ENCODE measurements at places on chromosomes 6 and 20.

DNA sequence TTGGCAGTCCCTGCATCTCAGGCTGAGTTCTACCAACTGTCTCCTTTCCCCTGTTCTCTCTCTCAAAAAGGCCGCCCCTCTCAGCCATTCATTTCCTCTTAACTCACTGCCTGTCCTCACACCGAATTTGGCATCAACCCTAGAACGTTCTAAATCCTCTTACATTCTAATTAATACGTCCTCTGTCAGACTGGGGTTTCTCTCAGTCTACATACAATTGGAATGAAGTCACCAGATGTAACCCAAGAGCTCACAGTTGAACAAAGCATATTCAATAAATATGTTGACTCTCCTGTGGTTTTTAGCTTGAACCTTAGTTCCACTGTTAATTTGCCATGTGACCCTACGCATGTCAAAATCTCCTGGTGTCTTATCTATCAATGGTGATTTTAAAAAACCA is 269.6 kb downstream of the CLIC5 start:
- DNase-seq = no peak

- no peak for DNase-seq
These were observed 100.6 kb downstream of the KCNB1 start for GRCh38 chr20:49381558-49382493.

DNA sequence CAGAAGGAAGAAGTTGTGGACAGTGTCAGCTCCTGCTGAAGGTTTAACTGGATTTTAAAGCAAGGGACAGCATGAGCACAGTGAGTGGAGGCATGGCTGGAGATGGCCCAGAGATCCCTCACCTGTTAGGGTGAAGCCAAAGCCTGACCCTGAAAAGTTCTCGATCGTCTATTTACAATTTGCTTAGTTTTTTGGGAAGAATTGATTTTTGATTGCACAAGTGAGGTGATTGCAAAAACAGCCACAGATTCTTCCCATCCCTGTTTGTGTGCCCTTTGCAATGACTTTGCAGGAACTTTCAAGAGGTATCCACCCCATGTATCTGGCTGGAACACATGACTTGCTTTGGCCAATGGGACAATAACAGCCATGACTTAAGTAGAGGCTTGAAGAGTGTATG is 170.1 kb downstream of the TFAP2C start:
- DNase-seq = no peak

DNA sequence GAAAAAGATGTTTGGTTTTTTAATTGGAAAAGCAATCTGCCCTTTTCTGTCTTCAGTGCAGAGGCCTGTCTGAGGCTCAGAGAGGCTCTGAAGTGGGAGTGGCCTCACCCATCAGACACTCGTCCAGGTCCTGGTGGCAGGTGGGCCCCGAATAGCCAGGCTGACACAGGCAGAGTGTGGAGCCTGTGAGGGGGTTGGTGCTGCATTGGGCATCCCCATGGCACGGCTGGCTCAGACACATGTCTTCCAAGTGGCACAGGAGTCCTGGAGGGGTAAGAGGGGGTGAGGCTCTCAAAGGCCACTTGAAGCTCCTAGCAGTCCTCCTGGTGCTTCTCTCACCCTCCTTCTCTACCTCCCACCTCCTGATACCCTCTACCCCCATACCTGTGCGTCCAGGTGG is 3.8 kb downstream of the NOTCH4 start:
- no peak for DNase-seq

DNA sequence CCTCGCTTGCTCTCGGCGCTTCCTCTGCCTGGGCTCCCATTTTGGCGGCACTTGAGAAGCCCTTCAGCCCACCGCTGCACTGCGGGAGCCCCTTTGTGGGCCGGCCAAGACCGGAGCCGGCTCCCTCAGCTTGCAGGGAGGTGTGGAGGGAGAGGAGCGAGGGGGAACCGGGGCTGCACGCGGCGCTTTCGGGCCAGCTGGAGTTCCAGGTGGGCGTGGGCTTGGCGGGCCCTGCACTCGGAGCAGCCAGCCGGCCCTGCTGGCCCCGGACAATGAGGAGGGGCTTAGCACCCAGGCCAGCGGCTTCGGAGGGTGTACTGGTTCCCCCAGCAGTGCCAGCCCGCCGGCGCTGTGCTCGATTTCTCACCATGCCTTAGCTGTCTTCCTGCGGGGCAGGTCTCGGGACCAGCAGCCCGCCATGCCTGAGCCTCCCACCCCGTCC is 10.2 kb upstream of the SRPK1 start:
- no peak for DNase-seq

DNA sequence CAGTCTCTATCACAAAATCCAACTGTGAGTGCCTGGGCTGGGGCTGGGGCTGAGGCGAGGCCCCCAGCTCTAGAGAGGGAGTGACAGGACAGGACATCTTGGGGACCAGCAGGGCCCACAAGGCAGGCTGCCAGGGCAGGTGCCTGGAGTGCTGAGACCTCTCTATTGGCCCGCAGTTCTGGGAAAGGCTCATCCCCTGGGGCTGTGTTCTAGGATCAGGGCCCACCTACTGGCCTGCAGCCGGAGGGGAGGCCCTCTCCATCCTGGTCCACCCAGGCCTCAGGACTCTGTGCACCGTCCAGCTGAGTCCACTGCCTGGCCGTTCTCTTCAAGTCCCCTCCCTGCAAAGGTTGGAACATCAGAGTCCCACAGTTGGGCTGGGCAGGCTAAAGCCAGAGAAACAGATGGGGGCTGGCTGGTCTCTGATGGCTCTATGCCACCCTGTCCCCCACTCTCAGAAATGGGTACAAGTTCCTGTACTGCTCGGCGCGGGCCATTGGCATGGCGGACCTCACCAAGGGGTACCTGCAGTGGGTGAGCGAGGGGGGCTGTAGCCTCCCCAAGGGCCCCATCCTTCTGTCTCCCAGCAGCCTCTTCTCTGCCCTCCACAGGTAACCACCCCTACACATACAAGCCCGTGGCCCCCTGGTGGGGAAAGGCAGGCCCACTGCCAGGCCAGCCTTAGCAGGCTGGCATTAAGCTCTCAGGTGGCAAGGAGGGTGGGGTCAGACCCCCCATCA is 9.0 kb downstream of the EMILIN3 start:
- DNase-seq = no peak

DNA sequence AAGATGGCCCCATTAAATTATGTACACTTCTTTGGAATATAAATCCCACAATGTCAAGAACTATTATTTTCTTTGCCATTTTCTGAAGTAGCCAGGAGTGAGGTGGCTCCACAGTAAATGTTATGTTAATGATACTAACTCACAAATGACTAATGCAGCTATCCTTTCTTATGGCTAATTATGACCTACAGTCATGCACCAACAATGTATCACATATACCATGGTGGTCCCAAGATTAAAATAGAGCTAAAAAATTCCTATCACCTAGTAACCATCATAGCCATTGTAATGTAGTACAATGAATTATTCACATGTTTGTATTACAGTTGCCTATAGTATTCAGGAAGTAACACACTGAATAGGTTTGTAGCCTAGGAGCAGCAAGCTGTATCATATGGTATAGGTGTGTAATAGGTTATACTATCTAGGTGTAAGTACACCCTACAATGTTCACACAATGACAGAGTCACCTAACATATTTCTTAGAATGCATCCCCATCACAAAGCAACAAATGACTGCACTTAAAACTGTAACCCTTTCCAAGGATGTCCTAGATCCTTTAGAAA is 15.3 kb downstream of the ECHDC1 start:
- DNase-seq = no peak

Data from activated CD8-positive, alpha-beta memory T cell treated with anti-CD3 and anti-CD28 coated beads for 1 hour (primary cell).